ENCODE measurements at places on chromosomes 6 and 20.
A peak's percentile ranks its signal among the peaks of the same experiment; 100 is the strongest.

GRCh38 chr20:57663681-57664451 is 43.6 kb upstream of the ZBP1 start:
- DNase-seq = no peak

- no peak for DNase-seq
These were observed 76.5 kb downstream of the STMND1 start for GRCh38 chr6:17178326-17178725.

GRCh38 chr6:169648617-169649016 is 53.2 kb downstream of the WDR27 start:
- DNase-seq = no peak

DNA sequence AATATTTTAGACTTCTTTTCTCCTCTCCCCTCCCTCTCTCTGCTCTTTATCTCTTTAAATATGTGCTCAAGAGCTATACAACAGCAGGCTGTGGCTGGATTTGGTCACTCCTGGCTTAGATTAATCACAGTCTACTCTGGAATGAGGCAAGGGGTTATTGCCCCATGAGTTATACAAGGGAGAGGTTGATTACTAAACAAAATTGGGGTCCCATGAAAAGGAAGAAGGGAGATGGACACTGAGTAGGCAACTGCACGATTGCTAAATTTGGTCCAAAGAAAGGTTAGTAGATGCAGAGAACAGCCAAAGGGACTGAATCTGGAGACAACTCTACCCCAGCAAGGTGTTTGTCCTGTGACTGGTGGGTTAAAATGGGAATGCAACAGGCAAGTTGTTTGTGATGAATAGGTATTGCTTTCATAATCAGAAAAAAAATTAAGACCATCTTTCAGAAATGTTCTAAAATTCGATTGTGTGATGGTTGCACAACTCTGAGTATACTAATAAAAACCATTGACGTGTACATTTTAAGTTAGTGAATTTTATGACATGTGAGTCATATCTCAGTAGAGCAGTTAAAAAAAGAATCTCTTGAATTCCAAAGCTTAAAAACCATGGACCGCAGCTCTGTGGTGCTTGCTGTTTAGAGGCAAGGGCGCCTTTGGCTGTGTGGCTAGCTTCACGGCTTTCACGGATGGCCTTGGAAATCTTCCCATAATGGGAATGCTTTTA is 57.1 kb downstream of the KIZ start:
- peak; percentile 82 for DNase-seq

DNA sequence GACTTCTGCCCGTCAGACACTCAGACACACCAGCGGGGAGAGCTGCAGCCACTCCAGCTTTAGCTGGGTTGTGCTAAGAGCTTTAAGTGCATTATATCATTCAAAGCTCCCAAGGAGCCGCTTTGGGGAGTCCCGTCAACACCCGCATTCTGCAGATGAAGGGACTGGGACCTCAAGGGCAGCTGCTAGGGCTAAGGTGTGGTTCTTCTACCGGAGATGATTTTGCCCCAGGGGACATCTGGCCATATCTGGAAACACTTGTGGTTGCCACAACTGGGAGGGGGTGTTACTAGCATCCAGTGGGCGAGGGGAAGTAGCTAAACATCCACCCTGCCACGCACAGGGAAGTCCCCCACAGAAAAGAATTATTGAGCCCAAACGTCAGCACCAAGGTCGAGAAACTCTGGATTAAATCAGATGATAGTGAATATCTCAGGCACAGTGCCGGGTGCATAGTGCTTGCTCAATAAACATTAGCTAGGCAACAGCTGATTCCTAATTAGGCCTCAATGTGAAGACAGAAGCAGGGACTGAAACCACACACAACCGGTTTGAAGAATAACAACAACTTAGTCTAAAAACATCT is 29.6 kb downstream of the PMEPA1 start:
- no peak for DNase-seq

- DNase-seq = no peak
These were observed 379.9 kb downstream of the C6orf118 start for GRCh38 chr6:164929408-164929977.

- DNase-seq = no peak
These were observed at the start of gene RBBP8NL for GRCh38 chr20:62427172-62428001. Gene RBBP8NL (minus strand): TSS chr20:62427539. CDS start chr20:62419647, 7,892 bp downstream.
